ENCODE measurements at places on chromosomes 16 and 17. TPM values are rescaled to one million over a fixed set of nuclear protein-coding genes. Genes with fewer than 3 reads are reported as not detected.

AXIN2 gene
- total RNA-seq: 1.8 TPM

DNA sequence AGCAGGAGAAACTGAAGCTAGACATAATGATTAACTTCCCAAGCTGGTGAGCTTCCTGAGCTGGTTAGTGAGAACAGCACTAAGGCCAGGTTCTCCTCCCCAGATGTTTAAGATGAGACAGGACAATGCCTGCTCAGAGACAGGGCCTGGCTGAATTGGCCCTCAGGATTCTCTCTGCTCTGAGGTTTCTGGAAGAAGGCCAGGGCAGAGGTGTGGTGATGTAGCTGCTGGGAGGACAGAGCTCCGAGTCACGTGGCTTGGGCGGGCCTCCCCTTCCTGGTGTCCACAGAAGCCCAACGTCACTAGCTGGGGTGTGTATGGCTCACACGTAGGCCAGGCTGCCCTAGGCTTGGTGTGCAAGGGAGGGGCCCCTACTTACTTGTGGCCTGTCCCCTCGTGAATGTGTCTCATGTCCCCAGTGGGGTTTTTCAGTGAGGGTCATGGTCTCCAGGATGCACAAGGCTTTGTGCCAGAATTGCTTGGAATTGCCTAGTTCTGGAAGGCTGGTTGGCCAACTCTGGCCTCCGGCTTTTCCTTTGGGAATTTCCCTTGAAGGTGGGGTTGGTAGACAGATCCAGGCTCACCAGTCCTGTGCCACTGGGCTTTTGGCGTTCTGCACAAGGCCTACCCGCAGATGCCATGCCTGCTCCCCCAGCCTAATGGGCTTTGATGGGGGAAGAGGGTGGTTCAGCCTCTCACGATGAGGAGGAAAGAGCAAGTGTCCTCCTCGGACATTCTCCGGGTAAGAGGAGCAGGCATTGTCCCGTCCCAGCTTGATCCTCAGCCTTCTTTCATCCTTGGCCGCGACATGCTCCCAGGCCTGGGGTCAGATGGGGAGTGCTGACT is 3.4 kb downstream of the NOD2 start:
- DNase-seq: peak; percentile 72

MYH13 gene
- total RNA-seq: not detected

ASPHD1 gene
- 3.8 TPM for total RNA-seq

GRCh38 chr16:85005285-85006069 is 5.9 kb downstream of the ZDHHC7 start:
- DNase-seq: no peak

DNA sequence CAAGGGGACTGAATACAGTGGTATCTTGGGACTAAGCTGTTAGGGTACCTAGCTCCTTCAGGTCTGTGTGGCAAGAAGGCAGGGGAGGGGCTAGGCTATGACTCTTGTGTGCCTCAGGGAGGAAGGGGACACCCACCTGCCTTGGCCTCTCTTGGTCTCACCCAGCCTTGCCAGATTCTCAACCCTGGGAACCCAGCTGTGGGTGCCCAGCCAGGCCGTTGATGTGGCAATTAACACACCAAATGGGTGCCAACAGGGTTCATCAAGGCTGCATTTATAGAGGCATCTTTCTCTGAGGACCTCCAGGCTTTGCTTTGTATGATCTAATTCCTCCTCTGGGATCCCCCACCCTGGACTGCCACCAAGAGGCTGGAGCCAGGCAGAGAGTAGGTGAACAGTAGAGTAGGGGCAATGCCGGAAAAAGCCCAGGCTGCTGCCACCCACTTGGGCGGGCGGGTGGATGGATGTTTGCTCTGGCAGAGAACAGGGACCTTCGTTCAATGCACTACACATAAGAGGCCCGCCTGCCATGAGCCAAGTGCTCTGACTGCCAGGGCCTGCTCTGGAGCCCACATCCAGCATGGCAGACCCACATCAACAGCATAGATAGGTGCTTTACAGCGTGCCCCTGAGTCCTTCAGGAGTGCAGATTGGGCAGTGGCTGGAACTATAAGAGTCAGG is 3.2 kb upstream of the ASB16 start:
- DNase-seq: no peak

GRCh38 chr16:75248142-75248535 is 3.3 kb downstream of the BCAR1 start:
- DNase-seq: no peak

GRCh38 chr17:933312-934073 is 46.1 kb downstream of the NXN start:
- peak; percentile 86 for DNase-seq

DNA sequence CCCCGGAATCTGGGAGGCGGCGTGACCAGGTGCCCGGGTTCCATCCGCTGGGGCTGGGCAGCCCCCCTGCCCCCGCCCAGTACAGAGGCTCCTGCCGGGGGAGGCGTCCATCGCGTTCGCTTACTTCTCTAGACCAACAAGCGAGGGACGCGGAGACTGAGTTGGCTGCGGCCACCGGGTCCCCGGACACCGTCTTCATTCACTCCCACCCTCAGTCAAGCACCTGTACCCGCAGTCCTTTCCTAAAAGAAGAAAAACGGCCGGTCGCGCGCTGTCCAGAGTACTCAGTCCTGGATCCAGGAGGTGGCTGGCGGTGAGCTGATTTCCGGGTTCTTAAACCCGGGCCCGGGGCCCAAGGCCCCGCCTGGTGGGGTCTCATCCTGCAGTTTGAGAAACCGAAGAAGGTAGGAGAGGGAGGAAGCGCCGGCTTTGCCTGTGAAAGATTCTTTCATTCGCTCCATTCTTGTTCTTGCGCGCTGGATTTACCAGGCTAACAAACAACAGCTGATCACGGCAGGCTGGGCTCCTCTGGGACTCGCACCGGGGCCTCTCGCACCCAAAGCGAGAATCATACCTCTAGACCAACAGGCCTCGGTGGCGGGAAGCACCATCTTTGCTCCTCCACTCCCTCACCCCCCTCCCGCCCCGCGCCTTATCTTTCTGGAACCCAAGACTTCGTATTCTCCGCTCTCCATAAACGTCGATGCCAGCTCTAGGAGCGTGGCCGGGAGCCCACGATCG is 17.4 kb upstream of the OR1F1 start:
- DNase-seq: no peak

HCFC1R1 gene
- total RNA-seq: 370 TPM

GRCh38 chr17:10062691-10063385 is 135.6 kb downstream of the GAS7 start:
- no peak for DNase-seq

WWP2 gene
- total RNA-seq: 15.3 TPM

GRCh38 chr16:83348991-83349390 is 458.8 kb upstream of the HSBP1 start:
- peak; percentile 34 for DNase-seq

NAGS gene
- 2.6 TPM for total RNA-seq

C16orf87 gene
- 3.5 TPM for total RNA-seq

- peak; percentile 79 for DNase-seq
Measured at GRCh38 chr17:77308861-77309726, 168.3 kb downstream of the SEC14L1 start.

MT1M gene
- not detected for total RNA-seq

GRCh38 chr17:33262266-33263123 is 30.6 kb downstream of the ASIC2 start:
- no peak for DNase-seq

GRCh38 chr16:77359065-77359502 is 75.8 kb downstream of the ADAMTS18 start:
- peak; percentile 91 for DNase-seq

SNX20 gene
- not detected for total RNA-seq

DNA sequence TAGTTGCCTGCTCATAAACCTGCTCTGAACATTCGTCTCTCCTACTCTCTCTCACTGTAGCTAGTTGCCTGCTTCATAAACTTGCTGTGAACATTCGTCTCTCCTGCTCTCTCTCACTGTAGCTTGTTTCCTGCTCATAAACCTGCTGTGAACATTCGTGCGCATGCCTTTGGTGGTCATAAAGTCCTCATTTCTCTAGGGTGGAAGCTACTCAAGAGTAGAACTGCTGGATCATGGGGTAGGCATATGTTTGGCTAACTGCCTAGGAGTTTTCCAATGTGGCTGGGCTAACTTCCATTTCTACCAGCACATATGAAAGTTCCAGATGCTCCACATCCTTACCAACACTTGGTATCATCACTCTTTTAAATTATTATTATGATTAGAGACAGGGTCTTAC is 174.6 kb upstream of the RPH3AL start:
- no peak for DNase-seq

DNA sequence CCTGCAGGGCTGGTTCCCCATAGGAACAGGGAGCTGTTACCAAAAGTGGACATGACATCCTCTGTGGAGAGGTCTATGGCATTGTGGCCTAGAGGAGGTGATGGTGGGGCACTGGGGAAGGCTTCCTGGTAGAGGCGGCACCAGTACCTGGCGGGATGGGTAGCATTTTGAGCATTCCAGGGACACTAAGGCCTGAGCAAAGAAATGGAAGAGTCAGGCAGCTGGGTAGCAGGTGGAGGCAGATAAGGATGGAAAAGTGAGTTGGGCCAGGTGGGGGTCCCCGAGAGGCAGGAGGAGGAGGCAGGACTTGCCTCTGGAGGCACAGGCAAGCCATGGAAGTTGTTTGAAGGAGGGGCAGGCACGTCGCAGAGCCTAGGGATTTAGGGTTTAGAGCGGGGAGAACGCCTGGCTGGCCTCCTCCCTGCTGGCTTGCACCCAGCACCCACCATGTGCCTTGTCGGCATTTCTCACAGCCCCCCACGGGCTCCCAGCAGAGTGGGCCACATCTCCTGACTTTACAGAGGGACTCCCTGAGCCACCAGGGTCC is 5.1 kb upstream of the ADCY7 start:
- DNase-seq: no peak

SNAI3 gene
- 0.51 TPM for total RNA-seq

SLC38A8 gene
- total RNA-seq: not detected

DNA sequence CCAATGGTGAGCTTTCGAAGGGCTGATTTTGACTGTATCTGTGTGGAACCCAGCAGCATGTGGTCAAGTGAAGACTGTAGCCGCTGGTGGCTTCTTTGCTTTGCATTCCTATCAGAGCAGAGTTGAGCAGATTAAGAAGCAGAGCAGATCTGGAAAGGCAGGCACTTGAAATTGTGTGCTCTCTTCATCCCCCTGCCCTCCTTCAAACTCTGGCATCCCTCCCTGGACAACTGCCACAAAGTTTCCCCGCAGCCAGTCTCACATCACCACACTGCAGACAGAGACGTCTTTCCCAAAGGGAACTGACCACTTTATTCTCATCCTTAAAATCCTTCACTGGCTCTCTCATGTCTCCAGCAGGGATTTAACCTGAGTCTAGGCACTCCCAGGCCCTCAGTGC is 237.1 kb upstream of the DYNLRB2 start:
- DNase-seq: no peak

GRCh38 chr17:50064253-50065001 is 8.5 kb downstream of the ITGA3 start:
- peak; percentile 99 for DNase-seq

- no peak for DNase-seq
Measured at GRCh38 chr16:17835118-17835876, 364.5 kb upstream of the XYLT1 start.

DNA sequence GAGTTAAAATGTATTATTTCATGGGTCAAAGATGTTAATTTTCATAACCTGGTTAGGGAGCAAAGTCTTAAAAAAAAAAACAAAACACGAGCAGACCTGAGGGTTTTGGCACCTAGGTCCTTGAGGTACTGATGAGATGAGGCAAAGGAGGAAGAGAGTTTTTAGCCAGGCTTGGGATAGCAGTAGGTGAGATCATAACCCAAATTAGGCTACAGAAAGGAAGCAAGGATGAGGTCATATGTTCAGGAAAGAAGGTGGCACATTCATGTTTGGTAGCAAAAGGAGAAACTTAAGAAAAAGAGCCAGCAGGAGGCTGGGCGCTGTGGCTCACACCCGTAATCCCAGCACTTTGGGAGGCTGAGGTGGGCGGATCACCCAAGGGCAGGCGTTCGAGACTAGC is 2.8 kb downstream of the ATXN1L start:
- DNase-seq: no peak

OR1F1 gene
- not detected for total RNA-seq

SUPT4H1 gene
- total RNA-seq: 168 TPM

DNA sequence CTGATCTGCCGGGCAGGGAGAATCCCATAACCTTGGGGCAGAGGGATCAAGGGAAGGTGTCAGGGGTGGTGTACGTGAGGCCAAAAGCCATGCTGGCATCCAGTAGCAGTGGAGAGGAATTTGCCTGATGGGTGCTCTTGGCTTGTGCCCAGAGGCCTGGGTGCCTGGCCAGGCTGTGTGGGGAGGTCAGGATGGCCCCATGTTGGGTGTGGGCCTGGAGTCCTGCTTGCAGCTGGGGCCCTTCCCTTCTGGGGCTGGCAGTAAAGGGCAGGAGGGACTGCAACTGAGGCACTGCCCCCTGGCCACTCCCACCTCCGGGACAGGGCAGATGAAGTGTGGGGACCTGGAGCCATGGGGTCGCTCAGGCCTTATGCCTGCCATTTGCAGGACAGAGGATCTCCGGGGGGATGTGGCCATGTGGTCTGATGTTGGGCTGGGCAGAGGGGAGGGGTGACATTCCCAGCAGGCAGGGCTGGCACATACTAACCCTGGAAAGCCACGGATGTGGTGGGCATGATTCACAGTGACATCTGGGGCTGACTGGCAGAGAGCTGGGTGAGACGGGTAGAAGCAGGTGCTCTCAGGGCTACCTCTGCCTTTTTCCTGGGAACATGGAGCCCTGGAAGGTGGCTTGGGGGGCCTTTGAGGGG is 3.5 kb downstream of the FMNL1 start:
- DNase-seq: peak; percentile 93

CA7 gene
- total RNA-seq: not detected

KRTAP16-1 gene
- total RNA-seq: not detected

SOX15 gene
- total RNA-seq: 1.8 TPM

CUEDC1 gene
- total RNA-seq: 9.9 TPM

REXO5 gene
- 13.9 TPM for total RNA-seq

DNA sequence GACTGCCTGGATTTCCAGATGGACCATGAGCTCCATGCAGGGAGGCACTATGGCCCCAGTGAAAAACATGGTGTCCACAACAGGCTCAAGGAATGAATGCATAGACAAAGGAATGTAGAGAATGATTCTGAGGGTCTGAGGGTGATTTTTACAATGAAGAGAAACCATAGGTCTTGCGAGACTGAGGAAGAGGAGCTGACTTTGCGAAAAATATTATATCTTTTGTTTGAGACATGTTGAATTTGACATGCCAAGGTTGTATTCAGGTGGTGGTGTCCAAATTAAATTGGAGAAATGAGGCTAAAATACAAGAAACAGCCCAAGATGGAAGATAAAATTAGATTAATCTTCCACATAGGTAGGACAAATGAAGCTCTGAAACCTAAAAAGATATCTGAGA is 12.7 kb downstream of the HSD17B2 start:
- DNase-seq: no peak

KCNJ18 gene
- total RNA-seq: not detected

- no peak for DNase-seq
Measured at GRCh38 chr17:15513856-15514459, 46.5 kb upstream of the CDRT4 start.

HBA2 gene
- total RNA-seq: not detected

GRCh38 chr17:45129940-45130680 is 2.2 kb downstream of the PLCD3 start:
- no peak for DNase-seq

XYLT1 gene
- 0.80 TPM for total RNA-seq

DNA sequence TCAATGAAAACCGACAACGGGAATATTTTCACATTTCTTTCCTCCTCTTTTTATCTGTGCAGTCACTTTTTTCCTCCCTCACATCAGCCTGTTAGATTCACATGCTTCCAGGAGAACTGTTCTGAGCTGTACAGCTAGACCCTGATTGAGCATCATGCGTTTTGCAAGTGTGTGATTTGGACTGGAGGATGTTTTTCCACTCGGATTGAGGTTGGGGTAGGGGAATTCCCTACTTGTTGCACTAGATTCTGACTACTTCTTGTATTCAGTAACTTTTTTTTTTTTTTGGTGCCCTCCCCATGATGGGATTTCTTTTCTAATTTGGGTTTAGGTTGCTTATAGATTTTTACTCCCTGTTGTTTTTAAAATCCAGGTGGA is 4.8 kb downstream of the MSI2 start:
- no peak for DNase-seq
